ENCODE measurements at places on chromosomes 6 and 20. TPM values are rescaled to one million over a fixed set of nuclear protein-coding genes. Genes with fewer than 3 reads are reported as not detected.

C20orf202 gene
- 0.77 TPM for total RNA-seq

NOX3 gene
- total RNA-seq, result not detected

PAX1 gene
- total RNA-seq, result 0.33 TPM

KCNG1 gene
- total RNA-seq, result 3.4 TPM

VSX1 gene
- 131 TPM for total RNA-seq

MAS1 gene
- total RNA-seq, result 0.05 TPM

AURKA gene
- total RNA-seq, result 9.7 TPM

SDHAF4 gene
- 13.7 TPM for total RNA-seq

CCR6 gene
- not detected for total RNA-seq

EMILIN3 gene
- 27.2 TPM for total RNA-seq

UST gene
- total RNA-seq, result 17.5 TPM

BPIFB4 gene
- 0.22 TPM for total RNA-seq

ESR1 gene
- total RNA-seq, result 0.60 TPM
